ENCODE measurements at places on chromosomes 4 and X. TPM values are rescaled to one million over a fixed set of nuclear protein-coding genes. Genes with fewer than 3 reads are reported as not detected.
A peak's percentile ranks its signal among the peaks of the same experiment; 100 is the strongest.

GRCh38 chr4:70943114-70943513 lies 40.9 kb downstream of the MOB1B start:
- no peak for DNase-seq

CDX4 gene
- not detected for polyA plus RNA-seq

DNA sequence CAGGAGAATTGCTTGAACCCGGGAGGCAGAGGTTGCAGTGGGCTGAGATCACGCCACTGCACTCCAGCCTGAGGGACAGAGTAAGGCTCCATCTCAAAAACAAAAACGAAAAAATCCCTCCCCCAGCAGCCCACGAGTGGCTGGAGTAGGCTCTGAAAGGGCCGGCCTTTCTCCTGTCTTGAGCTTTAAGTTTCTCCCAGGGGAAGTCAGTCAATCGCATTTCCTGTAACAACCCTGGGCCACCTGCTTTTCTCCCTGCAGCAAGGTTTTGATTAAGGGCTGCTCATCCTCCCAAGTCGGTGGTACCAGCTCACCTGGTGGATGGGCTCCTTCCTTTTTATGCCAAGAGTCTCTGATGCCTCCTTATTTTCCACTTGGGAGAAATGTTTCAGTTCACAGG lies 2.0 kb upstream of the NYX start:
- DNase-seq, result no peak

CT45A3 gene
- not detected for polyA plus RNA-seq

DNA sequence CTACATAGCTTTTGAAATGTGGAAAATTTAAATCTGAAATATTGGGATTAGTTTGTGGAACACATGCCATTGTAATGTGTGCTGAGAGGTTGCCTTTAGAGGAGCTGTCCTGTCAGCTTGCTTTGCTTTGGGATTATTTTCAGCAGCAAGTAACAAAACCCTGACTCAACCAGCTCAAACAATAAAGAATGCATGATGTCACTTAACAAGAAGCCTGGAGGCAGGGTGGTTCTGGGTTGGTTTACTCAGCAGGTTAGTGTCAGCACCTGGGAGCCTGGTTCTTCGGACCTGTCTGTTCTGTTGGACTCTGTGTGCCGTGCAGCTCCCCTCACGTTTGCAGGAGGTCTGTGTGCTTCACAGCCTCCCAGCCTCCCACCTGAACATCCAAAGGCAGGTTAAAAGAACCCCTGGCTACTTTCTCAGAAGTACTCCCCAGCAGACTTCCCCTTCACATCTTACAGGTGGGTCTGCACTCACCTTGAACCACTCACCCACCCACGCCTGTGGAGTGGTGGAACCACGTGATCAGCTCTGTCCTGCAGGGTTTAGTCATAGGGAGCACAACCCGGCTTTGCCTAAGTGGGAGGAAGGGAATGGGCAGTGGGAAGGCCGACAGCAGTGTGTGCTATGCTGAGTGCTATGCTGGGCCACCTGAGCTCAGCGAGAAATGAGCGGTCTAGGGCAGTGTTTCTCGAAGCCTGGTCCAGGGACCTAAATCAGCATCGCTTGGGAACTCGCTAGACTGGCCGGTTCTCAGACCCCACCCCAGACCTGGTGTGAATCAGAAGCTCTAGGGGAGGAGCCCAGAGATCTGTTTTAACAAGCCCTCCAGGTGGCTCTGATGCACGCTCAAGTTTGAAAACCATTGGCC lies 20.4 kb downstream of the TMEM131L start:
- peak; percentile 57 for DNase-seq

GRCh38 chr4:8050555-8051206 lies 107.9 kb downstream of the ABLIM2 start:
- DNase-seq, result no peak

- no peak for DNase-seq
Observed at GRCh38 chr4:32987111-32987510, 2266.9 kb downstream of the PCDH7 start.

CISD2 gene
- polyA plus RNA-seq, result 23.0 TPM

GRCh38 chr4:76377481-76377901 lies 43.5 kb downstream of the CCDC158 start:
- no peak for DNase-seq

GRCh38 chr4:146916479-146917076 lies 29.1 kb downstream of the TTC29 start:
- peak; percentile 8 for DNase-seq

ADRA2C gene
- polyA plus RNA-seq, result 0.20 TPM

SSX4B gene
- not detected for polyA plus RNA-seq

- no peak for DNase-seq
Observed at GRCh38 chr4:113869743-113870375, 108.3 kb upstream of the CAMK2D start.

Data from BJ (cell line).